ENCODE measurements at places on chromosomes 3 and 15.

GRCh38 chr3:150543128-150543527 lies 3.2 kb downstream of the SERP1 start:
- DNase-seq: no peak

GRCh38 chr3:175535351-175535750 lies 676.2 kb downstream of the NAALADL2 start:
- DNase-seq: no peak

GRCh38 chr3:191363221-191363620 lies 32.9 kb upstream of the UTS2B start:
- DNase-seq: no peak

DNA sequence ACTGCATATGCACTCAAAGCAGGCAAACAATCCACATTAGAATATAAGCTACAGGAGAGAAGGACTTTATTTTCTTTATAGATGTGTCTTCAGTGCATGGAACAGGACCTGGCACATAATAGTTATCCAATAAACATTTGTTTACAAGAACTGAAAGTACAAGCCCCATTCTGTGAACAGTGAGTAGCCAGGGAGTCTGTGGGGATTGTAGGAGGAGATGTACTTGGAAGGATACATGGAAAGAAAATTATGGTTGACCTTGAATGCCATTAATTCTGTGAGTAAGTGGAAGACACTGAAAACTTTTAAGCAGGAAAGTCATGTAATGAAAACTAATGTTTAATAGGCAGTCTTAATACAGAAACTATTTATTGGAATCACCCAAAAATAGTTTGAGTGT lies 28.3 kb downstream of the MASP1 start:
- DNase-seq: no peak

DNA sequence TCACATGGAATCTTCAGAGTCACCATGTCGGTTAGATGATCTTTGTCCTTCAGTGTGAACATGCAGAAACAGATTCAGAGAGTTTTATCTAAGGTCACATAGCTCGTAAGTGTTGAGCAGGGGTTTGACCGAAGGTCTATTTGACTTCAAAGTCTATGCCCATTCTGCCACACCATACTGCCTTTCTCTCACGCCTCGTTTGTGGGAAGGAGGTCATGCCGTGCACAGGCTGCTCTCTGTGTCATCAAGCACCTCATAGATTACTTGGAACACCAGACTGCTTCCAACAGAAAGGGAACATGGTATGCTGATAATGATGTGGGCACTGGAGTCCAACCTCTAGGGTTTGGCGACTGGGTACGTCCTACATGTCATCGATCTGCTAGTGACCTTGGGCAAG lies 128.8 kb downstream of the SV2B start:
- DNase-seq: no peak

Data from stimulated activated CD4-positive, alpha-beta T cell treated with anti-CD3 and anti-CD28 coated beads, TNF-alpha, amount 100 ng/mL, for 24 hours (primary cell).